ENCODE measurements at places on chromosomes 13 and 19.

DNA sequence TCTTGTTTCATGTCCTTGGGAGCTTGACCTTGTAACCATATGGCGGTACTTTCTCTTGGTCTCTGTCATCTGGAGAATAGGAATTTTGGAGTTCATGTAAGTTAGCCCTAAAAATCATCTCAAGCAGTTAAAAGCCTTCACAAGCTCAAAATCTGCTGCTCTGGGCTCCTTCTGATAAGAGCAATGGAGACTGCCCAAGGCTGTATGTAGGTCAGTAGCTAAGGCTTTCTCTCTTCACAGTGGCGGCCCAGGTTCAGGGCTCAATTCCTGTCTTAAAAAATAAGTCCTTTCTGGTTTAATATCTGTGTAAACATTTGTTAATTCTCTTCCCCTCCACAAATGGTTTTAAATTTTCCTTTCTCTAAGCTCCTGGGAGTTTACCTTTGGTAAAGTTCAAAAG lies 45.3 kb upstream of the ANKRD10 start:
- DNase-seq = no peak

- DNase-seq = no peak
These were observed 8.3 kb downstream of the TMEM143 start for GRCh38 chr19:48355365-48355954.

DNA sequence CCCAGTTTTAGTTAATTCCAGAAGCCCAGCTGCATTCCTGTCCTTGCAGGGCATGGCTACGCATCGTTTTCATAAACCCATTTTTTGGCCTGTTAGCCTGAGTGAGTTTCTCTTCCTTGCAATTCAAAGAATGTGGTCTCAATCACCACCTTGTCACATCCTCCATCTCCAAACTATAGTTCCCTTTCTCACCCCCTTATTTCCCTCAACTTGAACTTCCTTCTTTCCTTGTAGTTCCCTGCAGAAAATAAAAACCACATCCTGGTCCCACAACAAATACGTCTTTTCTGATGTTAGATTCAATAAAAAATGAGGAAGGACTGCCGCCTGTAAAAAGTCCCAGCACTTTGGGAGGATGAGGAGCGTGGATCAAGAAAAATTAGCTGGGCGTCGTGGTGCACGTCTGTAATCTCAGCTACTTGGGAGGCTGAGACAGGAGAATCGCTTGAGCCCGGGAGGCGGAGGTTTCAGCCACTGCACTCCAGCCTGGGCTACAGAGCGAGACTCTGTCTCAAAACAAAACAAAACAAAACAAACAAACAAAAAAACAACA lies 13.2 kb downstream of the ADGRE3 start:
- peak; percentile 45 for DNase-seq

DNA sequence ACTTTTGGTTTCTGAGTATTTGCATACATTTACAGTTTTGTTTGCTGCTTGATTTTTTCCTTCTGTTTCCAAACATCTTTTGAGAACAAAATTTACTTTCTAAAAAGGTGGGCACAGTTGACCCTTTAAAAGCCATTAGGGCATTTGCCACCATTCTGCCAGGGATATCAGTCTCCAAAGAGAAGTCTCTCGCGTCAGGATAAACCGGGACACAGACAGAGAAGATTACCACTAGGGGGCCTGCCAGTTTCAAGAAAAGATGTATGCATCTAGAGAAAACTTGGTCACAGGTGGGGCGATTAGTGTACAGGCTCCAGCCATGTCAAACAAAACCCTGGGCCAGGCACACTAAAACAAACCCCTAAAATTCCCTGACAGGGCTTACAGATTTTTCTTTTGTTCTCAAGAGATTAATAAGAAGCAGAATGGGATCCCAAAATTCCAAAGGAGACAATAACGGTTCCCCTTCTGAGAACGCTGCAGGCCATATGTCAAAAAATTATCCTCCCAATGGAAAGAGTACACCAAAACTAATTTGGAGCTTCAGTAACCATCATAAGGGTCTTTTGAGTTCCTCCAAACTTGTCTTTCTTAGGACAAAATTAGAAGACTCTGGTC lies 10.7 kb upstream of the PABPC3 start:
- DNase-seq = peak; percentile 83

DNA sequence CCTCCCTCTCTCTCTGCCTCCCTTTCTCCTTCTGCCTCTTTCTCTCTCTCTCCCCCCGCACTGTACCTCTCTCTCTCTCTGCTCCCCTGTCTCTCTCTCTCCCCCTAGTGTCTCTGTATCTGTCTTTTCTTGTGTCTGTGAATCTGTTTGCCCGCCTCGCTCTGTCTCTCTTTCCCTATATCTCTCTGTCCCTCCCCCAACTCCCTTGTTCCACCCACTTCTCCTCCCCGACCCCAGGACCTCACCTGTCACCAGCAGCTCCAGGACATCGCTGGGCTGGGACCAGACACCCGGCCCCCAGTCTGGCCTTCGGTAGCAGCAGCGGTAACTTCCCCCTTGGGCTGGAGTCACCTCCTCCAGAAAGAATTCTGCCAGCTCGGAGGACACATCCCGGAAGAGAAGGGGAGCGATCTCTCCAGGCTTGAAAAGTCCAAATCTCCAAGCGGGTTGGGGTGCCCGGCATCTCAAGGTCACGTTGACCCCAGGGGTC lies 3.9 kb downstream of the OSCAR start:
- no peak for DNase-seq

DNA sequence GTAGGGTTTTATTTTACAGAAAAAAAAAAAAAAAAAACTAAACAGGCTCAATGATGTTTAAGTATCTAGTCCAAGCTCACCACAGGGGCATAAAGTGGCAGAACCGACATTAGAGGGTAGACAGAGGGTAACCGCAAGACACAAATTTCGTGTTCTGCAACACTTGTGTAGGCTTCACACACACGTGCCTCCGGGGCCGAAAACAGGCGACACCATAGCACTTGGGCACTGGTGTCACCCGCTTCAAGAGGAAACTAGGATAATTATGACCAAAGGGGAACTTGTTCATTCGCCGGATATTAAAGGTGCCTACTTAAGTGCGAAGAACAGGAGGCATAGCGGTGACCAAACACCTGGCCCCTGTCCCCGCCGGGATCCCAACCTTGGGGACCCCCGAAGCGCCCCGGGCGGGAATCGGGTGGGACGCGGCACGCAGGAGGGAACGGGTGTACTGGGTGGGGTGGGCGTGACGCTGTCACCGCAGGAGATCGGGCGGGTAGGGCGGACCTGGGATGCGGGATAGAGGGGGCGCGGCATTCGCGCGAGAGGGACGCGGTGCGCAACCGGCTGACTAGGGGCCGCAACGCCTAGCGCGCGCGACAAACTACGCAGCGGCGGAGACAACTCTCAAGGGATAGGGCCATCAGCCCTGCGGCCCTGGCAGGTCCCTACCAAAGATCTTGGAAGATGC lies 558 bp downstream of the MZT1 start:
- DNase-seq = peak; percentile 10

GRCh38 chr13:39577838-39578491 lies 25.0 kb downstream of the LHFPL6 start:
- DNase-seq = no peak

DNA sequence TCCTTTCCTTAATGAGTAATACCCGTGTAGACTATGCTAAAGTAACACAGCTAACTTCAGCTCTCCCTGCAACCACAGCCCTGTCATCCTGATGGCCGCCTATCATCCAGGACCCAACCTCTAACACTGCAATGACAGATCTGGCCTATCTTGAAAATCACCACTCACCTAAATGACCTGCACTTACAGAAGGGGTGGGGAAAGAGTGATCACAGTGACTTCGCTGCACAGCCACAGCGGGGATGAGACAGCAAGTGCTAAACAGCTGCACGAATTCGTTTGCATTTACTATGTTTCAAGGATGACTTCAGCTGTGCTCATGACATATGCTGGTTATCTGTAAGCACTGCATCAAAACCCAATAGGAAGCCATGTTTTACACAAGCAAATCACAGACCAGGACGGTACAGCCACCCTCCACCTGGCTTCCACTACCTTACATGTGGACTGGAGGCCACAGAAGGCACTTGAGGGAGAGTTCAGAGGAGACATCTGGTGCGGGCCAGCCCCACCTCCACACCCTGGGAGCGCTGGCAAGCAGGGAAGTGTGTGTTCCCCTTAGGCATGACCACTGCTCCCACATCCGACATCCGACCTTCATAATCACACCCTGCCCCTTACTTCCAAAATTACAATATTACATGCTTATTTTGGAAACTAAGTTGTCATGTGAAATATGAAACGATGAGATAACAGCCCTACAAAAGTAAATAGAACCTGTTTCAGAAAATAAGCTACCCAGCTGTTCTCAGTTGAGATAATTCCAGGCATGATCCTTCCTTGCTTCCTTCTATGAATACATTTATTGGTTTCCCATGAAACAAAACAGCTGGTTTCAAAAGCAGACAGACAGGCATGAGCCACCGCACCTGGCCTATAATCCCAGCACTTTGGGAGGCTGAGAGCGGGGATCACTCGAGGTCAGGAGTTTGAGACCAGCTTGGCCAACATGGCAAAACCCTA lies 95.7 kb downstream of the STK24 start:
- DNase-seq = no peak

DNA sequence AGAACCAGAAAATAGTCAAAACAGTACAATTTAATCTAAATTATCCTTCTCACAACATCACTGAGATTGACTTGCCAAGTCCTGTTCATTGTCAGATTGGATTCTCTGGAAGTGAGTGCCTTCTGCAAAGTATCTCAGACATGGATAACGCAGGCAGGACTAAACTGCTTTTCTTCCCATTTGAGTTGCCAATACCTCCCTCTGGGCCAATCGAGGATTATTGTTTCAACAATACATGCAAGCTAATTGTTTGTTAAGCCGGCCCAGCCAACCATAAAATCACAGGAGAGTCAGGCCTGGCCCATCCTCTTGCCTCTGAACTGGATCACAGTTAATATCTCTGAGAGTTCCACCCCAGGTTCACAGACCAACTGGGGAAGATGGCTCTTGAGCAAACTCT lies 240.0 kb downstream of the ENOX1 start:
- no peak for DNase-seq

GRCh38 chr13:111241006-111241755 lies 79.3 kb upstream of the TEX29 start:
- DNase-seq = peak; percentile 98

DNA sequence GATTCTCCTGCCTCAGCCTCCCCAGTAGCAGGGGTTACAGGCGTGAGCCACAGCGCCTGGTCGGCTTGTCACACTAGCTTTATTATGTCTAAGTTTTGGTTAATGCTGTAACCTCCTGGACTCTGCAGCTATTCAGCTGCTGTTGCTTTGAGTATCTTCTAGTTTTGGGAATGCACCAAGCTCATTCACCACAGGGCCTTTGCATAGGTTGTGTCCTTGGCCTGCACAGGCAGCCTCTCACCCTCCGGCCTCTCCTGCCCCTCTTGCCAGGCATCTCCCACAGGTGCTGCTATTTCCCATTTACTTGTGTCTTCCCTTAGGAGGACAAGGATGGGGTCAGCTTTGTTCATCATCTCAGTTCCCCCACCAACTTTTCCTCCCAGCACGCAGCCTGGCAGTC lies 2.4 kb upstream of the CCDC9 start:
- no peak for DNase-seq

- DNase-seq = no peak
These were observed 159.9 kb upstream of the STARD13 start for GRCh38 chr13:33445476-33445875.

GRCh38 chr13:109899748-109900147 lies 113.4 kb upstream of the IRS2 start:
- no peak for DNase-seq

GRCh38 chr13:80022146-80022545 lies 318.8 kb downstream of the SPRY2 start:
- peak; percentile 18 for DNase-seq

DNA sequence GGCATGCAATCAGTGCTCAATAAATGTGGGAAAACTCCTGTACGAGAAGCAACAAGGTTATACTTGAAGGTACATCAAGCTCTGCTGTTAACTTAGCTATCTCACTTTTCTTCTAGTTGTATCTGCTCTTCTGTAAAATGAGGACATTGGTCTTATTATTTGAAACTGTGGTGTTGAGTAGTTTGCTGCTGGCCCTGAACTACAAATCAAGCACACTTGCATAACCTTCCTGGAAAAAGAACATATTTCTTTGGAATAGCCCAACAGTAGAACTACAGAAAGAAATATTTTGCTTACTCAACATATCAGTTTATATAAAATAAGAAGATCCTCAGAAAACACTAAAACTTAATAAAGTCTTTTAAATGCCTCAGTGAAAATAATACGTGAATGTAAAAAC lies 203.0 kb downstream of the KCTD12 start:
- no peak for DNase-seq

DNA sequence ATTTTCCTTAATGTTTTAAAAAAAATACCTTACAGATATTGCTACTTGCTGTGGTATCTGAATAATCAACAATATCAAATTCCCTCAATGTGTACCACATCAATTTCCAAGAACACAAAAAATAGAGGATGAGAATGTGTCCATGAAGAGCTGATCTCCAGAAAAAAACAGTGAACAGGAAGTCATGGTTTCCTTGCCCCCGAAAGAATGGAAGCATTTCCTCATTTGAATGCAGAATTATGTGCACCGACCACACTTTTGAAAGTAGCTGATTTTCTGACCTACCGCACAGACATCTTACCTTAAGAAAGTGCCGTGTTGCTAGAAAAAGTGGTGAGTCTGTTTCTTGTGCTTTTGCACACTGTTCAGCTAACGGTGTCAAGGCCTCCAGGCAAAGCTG lies 13.4 kb upstream of the EEF1AKMT1 start:
- DNase-seq = no peak

GRCh38 chr13:23292586-23292985 lies 111.8 kb downstream of the SGCG start:
- DNase-seq = no peak

DNA sequence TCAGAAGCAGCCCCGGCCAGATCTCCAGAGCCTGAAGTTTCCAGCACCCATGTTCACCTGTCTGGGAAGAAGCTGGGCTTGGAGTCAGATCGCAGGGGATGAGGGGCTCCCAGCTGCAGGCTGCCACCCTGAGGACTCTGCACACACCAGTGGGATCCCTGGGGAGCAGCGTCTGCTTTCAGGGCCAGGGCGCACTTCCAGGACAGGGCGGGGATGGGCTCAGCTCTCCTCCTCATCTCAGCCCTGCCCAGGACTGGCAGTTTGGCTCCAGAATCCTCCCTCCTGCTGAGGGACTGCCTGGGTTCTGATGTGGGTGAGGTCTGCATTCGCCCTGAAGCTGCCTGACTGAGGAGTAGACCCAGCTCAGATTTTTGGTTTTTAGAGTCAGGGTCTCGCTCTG lies 3.5 kb downstream of the SLC7A9 start:
- no peak for DNase-seq

GRCh38 chr13:49292742-49293486 lies 45.2 kb downstream of the CDADC1 start:
- peak; percentile 75 for DNase-seq

GRCh38 chr13:106038752-106039151 lies 496.7 kb downstream of the EFNB2 start:
- no peak for DNase-seq

GRCh38 chr13:97171136-97171535 lies 51.0 kb upstream of the MBNL2 start:
- no peak for DNase-seq

- DNase-seq = no peak
These were observed 690.1 kb upstream of the KLHL1 start for GRCh38 chr13:70798385-70798784.

- DNase-seq = peak; percentile 44
These were observed 97.5 kb downstream of the RAB20 start for GRCh38 chr13:110463871-110464510.
